Prostate gland (tissue), 2 donors: ENCODE measurements at places on chromosomes 5 and 9. TPM values are rescaled to one million over a fixed set of nuclear protein-coding genes. Genes with fewer than 3 reads are reported as not detected.
A peak's percentile ranks its signal among the peaks of the same experiment; 100 is the strongest.

NTRK2 gene
- total RNA-seq, result 2.3 TPM

SPINK4 gene
- not detected for total RNA-seq

DNA sequence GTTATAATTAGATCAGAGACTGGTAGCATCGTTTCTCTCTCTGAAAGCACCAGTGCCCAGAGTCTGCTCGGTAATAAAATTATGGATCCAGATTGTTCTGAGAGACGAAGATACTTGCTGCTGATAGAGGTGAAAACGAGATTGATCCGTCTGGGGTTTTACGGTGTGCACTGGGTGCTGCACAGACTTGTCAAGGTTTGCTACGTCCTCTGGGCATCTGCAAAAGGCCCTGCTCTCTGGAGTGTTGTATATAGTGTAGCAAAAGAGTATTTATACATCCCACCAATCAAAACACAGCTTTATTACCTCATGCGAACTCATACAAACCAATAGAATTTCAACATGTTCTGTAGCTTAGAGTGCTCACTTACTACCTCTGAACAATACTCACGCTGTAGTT, 219.3 kb downstream of the PBX3 start:
- DNase-seq, result no peak
- no peak overlapping the region for H3K27ac ChIP-seq
- no peak overlapping the region for H3K4me3 ChIP-seq
- no peaks in the 10 kb centered on the region for H3K27me3 ChIP-seq
- H3K4me1 ChIP-seq, result no peaks in the 10 kb centered on the region
- no peaks in the 10 kb centered on the region for H3K36me3 ChIP-seq

PDLIM4 gene
- total RNA-seq, result 35.9 TPM

DNA sequence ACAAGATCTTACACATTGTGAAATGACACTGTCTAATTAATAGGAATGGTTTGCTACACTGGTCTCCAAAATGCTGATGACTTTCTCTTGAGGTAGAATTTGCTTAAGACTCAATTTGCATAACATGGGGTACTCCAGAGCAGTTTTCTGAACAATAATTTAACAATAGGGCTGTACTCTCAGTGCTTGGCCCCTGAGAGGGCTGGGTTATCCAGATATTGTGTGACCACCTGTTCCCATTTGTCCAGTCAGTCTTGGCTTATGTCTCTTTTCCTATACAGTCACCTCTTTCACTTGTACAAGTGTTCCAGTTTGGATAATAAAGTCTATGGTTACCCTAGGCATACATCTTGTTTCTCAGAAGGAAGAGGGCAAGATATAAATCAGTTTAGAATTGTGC, 17.9 kb downstream of the ZSWIM6 start:
- H3K27me3 ChIP-seq, result no peaks in the 10 kb centered on the region
- no peak overlapping the region for H3K4me3 ChIP-seq
- H3K36me3 ChIP-seq, result no peaks in the 10 kb centered on the region
- H3K4me1 ChIP-seq, result no peaks in the 10 kb centered on the region
- DNase-seq, result no peak
- H3K27ac ChIP-seq, result no peak overlapping the region

DNA sequence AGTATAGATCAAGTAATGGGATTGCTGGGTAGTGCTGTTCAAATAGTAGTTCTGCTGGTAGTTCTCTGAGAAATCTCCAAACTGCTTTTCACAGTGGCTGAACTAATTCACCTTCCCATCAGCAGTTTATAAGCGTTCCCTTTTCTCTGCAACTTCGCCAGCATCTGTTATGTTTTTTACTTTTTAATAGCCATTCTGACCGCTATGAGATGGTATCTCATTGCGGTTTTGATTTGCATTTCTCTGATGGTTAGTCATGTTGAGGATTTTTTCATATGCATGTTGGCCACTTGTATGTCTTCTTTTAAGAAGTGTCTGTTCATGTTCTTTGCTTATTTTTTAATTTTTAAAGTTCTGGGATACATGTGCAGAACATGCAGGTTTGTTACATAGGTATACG, 279.2 kb upstream of the NREP start:
- no peaks in the 10 kb centered on the region for H3K4me1 ChIP-seq
- no peaks in the 10 kb centered on the region for H3K27me3 ChIP-seq
- DNase-seq, result no peak
- H3K4me3 ChIP-seq, result no peak overlapping the region

- H3K36me3 ChIP-seq, result no peaks in the 10 kb centered on the region
- DNase-seq, result no peak
- H3K27ac ChIP-seq, result no peak overlapping the region
- H3K4me1 ChIP-seq, result peaks cover 5% of the 10 kb centered on the region
- no peak overlapping the region for H3K4me3 ChIP-seq
These were observed 112.0 kb downstream of the HSD17B3 start for GRCh38 chr9:96189995-96190394.

GRCh38 chr5:43631182-43631910, 28.4 kb downstream of the NNT start:
- peak; percentile 34 for DNase-seq
- H3K27me3 ChIP-seq, result no peaks in the 10 kb centered on the region
- no peaks in the 10 kb centered on the region for H3K36me3 ChIP-seq

DNA sequence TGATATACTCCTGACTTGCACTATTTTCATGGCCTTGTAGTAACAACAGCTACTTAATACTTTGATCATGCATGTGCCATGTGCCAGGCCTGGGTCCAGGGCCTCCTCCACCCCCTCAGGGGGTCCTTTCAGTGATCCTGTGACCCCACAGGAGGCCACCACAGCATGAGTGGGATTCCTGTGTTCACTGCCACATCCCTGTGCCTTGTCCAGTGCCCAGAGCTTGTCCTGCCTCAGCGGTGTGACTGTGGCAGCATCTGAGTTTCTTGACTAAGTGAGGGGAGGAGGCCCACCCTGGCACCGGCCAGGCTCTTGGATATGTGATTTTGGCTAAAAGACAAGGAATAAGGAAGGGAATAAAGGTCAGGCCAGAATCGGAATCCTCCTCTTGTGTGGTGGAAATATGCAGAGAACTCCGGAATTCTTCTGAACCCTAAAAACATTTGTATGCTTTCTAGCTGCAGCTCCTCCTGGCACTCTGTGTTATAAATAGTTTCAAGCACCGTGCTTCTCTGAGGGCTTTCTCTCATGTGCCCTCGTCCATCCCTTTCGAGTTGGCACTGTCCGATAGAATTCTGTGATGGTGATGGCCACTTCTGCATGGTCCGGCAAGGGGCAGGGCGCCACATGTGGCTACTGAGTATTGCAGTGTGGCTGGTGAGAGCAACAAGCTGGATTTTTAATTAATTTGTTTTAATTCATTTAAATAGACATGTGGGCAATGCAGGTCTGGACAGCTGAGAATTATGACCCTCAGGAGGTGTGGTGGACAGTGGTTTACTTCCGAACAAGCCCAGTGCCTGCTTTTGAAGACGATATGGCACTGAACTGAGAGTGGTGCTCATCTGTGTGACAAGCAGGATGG, 31.8 kb downstream of the TENT4A start:
- DNase-seq, result no peak
- no peak overlapping the region for H3K4me3 ChIP-seq
- H3K36me3 ChIP-seq, result no peaks in the 10 kb centered on the region
- H3K4me1 ChIP-seq, result no peaks in the 10 kb centered on the region
- no peaks in the 10 kb centered on the region for H3K27me3 ChIP-seq

FGF18 gene
- total RNA-seq, result 0.41 TPM

- no peak for DNase-seq
- no peaks in the 10 kb centered on the region for H3K4me1 ChIP-seq
- no peak overlapping the region for H3K4me3 ChIP-seq
- H3K27me3 ChIP-seq, result no peaks in the 10 kb centered on the region
- H3K36me3 ChIP-seq, result no peaks in the 10 kb centered on the region
These were observed 161.3 kb downstream of the ZNF608 start for GRCh38 chr5:124584991-124585715.

GRCh38 chr5:59525957-59526356, 367.6 kb downstream of the PDE4D start:
- no peaks in the 10 kb centered on the region for H3K36me3 ChIP-seq
- no peak overlapping the region for H3K27ac ChIP-seq
- no peaks in the 10 kb centered on the region for H3K27me3 ChIP-seq

DNA sequence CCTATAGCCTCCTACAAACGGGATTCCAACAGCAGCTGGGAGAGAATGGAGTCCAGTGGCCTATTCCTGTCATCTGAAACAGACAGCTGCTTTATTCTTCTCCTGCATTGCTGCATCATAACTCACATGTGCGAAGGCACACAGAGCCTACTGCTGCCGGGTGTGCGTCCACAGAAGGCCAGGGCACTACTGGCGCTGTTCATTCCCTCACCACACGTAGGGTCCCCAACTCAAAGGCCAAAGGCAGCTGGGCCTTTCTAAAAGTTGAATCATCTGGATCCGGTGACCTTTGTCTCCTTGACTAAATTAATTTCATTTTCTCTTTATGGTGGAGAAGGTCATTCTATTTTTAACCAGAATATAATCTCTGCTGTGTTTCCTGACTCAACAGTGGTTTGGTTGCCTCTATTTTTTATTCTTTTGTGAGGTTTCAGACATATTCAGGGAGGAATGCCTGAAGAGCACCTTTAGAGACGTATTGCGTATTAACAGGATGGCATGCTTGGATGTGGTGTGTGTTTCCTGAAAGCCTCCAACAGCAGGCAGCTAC, 10.8 kb upstream of the SPATA24 start:
- H3K4me1 ChIP-seq, result no peaks in the 10 kb centered on the region
- H3K4me3 ChIP-seq, result no peak overlapping the region
- no peaks in the 10 kb centered on the region for H3K36me3 ChIP-seq
- no peaks in the 10 kb centered on the region for H3K27me3 ChIP-seq
- peak overlapping the region; percentile 23 for H3K27ac ChIP-seq

DNA sequence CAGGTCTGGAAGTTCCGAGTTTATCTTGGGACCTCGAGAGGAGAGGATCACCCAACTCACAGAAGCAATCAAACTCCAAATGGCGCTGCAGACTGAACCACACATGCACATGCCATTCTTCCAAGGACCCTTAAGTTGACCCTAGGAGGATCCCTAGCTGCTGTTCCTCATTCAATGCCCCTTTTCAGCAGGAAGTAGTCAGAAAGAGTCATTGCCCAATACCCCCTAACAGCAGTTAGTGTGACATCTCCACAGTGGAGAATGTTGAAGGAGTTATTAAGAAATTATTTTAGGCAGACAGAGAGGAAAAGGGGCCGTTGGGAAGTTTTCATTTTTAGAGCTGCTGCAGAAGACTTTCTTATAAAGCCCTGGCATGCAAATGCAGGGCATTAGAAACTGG, 229.9 kb upstream of the DAB2 start:
- no peaks in the 10 kb centered on the region for H3K4me1 ChIP-seq
- H3K4me3 ChIP-seq, result no peak overlapping the region
- H3K36me3 ChIP-seq, result no peaks in the 10 kb centered on the region
- DNase-seq, result no peak
- H3K27me3 ChIP-seq, result no peaks in the 10 kb centered on the region
- no peak overlapping the region for H3K27ac ChIP-seq

GRCh38 chr5:75282581-75282980, 45.9 kb upstream of the ANKRD31 start:
- H3K4me1 ChIP-seq, result no peaks in the 10 kb centered on the region
- no peaks in the 10 kb centered on the region for H3K36me3 ChIP-seq
- H3K4me3 ChIP-seq, result no peak overlapping the region
- no peak overlapping the region for H3K27ac ChIP-seq
- DNase-seq, result no peak
- no peaks in the 10 kb centered on the region for H3K27me3 ChIP-seq

LCN9 gene
- total RNA-seq, result not detected

GRCh38 chr5:87400305-87400899, 12.3 kb downstream of the CCNH start:
- H3K27ac ChIP-seq, result no peak overlapping the region
- H3K27me3 ChIP-seq, result no peaks in the 10 kb centered on the region
- no peaks in the 10 kb centered on the region for H3K4me1 ChIP-seq
- peaks cover 2% of the 10 kb centered on the region for H3K36me3 ChIP-seq
- no peak overlapping the region for H3K4me3 ChIP-seq
- DNase-seq, result no peak

SLC46A2 gene
- total RNA-seq, result not detected

DAPK1 gene
- 13.9 TPM for total RNA-seq

DNA sequence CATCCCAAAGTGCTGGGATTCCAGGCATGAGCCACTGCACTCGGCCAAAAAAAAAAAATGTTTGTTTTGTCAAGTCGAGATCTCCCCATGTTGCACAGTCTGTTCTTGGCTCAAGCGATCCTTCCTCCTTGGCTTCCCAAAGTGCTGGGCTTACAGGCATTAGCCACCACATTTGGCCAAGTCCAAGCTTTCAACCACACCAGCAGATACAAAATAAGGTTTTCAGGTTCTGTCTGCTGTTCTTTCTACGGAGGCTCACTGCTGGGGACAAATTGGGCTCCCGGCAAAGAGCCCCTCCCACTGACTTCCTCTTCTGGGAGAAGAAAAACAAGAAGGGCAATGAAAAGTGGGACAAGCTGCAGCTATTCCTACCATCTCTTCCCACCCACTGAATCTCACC, 37.6 kb upstream of the GGTA1 start:
- H3K27me3 ChIP-seq, result no peaks in the 10 kb centered on the region
- H3K4me3 ChIP-seq, result no peak overlapping the region
- H3K4me1 ChIP-seq, result no peaks in the 10 kb centered on the region
- H3K36me3 ChIP-seq, result no peaks in the 10 kb centered on the region
- peak; percentile 40 for DNase-seq
- no peak overlapping the region for H3K27ac ChIP-seq

DNA sequence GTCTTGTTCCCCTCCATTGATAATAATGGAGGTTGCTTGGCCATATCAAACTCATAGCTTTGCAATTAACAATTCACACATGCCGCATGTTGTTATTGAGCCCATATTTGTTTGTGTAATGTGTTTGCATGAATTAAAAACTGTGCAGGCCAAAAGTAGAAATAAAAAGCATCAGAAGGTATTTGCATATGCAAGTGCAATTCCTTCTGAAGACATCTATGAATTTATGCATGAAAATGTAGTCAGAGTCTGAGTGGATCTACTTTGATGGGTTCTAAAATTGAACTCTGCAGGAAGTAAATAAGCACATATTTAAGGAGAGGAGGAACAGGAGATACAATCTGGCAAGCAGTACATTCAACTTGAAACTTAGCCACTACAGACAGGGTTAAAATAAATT, 1004.6 kb upstream of the WWC1 start:
- no peaks in the 10 kb centered on the region for H3K27me3 ChIP-seq
- no peaks in the 10 kb centered on the region for H3K4me1 ChIP-seq
- no peak for DNase-seq
- no peaks in the 10 kb centered on the region for H3K36me3 ChIP-seq

HTR4 gene
- total RNA-seq, result 2.1 TPM

RMND5B gene
- total RNA-seq, result 33.7 TPM

DNA sequence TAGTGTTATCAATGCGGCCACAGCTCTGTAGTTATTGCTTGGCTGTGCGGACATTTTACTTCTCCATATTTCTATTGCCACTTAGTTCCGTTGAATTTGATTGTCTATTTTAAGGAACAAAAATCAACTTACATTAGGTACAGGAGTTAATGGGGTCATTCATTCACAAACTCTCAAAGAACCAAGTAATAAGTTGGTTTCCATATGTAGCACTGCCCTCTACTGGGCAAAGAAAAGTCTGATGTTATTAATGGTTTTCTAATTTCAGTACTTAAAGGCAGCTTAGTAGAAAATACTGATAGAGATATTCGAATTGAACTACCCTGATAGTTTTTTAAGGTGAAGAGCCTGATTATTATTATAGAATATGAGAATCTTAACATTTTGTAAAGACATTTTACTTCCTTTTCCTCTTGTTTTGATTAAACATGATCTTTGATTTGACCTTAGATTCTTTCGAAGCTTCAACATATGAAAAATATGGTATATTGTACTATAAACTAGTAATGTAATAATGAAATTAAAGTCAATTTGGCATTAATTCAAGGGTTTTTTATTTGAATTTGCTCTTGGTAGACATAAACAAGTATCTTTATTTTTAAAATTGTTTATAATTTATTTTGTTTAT, 119.5 kb upstream of the CTNND2 start:
- H3K27me3 ChIP-seq, result no peaks in the 10 kb centered on the region
- H3K27ac ChIP-seq, result no peak overlapping the region
- no peak overlapping the region for H3K4me3 ChIP-seq
- no peaks in the 10 kb centered on the region for H3K36me3 ChIP-seq
